Choroid plexus epithelial cell (primary cell): ENCODE measurements at places on chromosomes 4 and X.

- no peak for DNase-seq
Observed at GRCh38 chr4:105210916-105211315, 64.2 kb downstream of the TET2 start.

DNA sequence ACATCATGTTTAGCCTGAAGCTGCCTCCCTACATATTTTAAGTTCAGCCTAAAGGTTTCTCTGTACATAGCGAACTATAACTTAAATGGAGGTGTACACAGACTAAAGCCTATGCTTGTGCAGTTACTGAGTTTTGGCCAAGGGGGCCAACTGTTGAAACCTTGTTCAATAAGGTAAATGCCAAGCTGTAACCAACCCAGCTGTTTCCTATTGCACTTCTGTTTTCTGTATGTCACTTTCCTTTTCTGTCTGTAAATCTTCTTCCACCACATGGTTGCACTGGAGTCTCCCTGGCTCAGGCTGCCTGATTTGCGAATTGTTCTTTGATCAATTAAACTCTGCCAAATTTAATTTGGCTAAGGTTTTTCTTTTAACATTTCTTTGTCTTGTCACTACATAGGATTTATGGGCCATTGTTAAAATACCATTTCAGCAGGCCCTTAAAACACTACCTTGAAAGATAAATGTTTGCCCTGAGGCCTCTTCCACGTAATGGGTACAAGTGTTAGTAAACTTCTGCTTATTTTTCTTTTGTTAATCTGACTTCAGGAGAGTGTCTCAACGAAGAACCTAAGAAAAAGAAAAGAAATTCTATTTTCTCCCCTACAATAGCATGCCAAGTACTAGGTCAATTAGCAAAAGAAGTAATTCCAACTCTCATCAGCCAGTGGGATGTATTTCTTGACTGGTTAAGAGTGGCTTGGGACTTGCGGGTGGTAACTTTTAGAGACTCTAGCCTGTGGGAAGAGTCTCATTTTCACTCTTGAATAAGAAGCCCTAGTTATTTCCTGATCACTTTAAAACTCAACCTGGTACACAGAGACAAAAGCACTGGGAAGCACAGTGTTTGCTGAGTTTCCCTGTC is 45.7 kb upstream of the PRSS12 start:
- DNase-seq: no peak

DNA sequence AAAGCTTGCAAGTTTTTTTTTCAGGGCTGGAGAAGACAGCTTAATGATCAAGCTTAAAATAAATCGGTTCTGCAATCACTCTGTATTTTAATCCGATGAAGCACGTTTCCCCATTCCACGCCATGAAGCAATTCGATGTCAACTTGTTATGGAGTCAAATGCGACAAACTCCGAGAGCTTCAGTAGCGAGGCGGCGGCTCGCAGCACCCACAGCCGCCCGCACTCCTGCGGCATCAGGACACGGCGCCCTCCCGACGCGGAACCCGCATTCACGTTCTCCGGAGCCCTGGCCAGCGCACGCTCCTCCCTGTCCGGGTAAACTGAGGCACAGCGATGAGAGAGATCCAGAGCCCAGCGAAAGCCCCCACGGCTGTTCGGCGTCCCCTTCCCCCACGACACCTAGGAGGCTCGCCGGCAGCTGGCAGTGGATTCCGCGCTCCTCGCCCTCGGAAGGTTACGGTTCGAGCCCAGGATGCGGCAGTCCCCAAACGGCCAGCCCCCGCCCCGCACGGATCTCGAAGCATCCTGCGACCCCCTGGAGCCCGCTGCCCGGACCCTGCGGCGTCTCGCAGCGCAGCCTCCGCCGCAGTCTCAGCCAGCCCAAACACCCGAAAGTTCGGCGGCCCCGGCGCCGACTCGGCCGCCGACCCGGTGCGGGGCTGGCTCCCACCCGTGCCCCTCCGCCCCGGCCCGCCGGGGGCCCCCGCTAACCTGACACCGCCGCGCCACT is 507 bp downstream of the MFAP3L start:
- DNase-seq: peak; percentile 16

- DNase-seq: no peak
Observed at GRCh38 chr4:14225688-14226207, 598.2 kb upstream of the BOD1L1 start.

GRCh38 chr4:55172694-55173287 is 47.4 kb upstream of the KDR start:
- DNase-seq: peak; percentile 56

DNA sequence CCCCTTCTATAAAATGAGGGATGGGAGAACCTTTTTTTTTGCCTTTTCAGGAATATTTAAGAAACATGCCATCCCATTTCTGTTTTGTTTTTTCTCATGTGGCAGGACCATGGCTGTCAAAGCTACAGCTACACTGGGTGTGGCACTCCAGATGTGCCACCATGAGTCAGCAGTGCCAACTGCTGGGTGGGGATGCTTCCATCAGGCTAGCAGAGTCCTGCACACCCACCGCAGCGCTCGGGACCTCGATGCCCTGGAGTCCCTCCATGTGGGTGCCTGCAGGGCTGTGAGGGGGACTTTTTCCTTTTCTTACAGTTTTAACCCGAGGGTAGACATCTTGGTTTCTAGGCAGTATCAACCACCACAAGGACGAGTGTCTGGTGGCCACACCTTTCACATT is 352.6 kb downstream of the NR3C2 start:
- DNase-seq: no peak

- DNase-seq: no peak
Observed at GRCh38 chrX:104430742-104431119, 135.3 kb upstream of the IL1RAPL2 start.

- no peak for DNase-seq
Observed at GRCh38 chrX:111481896-111482295, 29.5 kb upstream of the SERTM2 start.

DNA sequence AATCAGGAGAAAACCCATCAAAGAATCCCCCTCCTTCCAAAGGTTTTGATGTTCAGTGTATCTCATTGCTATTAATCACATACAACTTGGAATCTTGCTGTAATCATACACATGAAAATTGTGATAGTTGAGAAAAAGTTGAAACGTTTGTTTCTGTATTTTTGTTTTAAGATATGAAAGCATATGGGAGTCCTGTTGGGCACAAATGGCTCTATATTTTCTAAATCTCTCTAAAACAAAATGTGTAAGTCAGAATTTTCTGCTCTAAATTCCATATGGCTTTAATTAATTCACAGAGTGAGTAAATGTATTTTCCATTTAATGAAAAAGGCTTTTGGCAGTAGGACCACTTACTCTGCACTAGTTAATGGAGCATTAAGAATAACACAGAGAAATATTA is 140.2 kb downstream of the MOSPD2 start:
- DNase-seq: no peak

DNA sequence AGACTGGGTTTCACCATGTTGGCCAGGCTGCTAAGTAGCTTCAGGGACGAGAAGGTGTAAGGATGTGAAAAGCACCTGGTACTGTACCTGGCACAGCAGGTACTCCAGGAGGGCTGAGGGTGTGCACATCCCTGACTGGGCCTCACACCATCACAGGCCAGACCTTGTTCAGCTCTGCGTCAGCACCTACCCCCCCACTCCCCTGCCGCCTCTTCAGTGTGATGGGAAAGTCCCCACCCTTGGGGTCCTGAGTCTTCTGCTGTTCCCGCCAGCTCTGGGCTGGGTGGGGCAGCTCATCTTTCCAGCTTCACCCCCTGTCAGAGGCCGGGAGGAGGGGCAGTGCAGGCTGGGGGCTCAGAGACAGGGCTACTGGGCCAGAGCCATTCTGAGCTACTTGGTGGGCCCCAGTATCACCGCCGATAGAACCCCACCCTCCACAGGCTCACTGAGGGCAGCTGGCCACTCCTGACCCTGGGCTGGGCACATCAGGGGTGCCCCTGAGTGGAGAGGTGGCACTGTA is 6.7 kb upstream of the SH3BP2 start:
- no peak for DNase-seq

GRCh38 chr4:52957220-52957686 is 95.1 kb downstream of the RASL11B start:
- peak; percentile 56 for DNase-seq

DNA sequence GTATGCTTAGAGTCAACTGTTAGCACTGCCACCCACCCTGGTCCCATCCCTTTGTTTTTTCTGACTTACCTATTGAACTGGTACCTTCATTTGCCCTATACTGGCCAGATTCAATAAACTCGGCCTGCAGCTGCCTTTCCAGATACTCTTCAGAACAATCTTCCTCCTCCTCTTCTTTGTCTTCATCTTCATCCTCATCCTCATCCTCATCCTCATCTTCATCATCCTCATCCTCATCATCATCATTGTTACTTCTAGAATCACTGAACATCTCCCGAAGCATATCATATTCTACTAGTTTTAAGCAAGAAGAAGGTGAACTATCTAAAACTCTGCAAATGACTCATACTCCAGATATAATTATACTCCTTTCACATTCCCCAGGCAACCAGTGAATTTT is 14.9 kb downstream of the TAF7L start:
- no peak for DNase-seq

GRCh38 chr4:155612074-155612473 is 54.6 kb upstream of the GUCY1A1 start:
- DNase-seq: no peak

DNA sequence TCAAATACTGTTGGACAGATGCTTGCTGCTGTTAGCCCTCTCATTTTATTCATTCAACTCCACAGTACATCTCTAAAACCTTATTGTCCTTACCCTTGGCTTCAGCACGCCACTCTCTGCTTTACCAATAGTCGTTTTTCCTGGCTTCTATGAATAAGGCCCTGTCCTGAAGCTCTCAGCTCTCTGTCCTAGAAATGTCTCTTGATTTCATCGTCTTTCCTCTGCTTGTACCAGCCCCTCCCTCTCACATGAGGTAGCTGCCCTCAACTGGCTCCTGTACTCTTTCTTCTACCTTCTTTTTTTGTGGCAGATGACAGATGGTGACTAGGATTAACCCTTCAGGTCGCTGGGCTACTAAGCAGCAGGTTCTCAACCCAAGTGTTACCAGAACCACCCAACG is 11.4 kb downstream of the ADGRA3 start:
- no peak for DNase-seq

DNA sequence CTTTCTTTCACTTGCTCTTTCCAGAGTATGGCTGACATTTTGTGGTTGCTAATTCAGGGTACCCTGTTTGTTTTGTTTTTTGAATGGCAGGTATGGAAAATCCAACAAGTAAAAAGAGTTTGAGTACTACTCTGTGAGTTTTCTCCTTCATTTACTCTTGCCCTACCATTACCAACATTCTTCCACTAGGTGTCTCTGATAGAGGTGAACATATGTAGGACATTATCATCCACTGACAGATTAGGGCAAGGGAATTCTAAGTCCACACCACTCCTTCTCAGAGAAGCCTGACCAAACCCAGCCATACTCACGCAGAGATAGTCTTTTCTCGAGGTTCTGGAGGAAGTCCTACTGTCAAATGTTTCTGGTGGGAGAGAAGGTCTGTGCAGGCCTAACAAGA is 36.7 kb upstream of the HDAC8 start:
- peak; percentile 58 for DNase-seq

GRCh38 chr4:47386561-47387235 is 76.8 kb downstream of the COMMD8 start:
- DNase-seq: no peak

- no peak for DNase-seq
Observed at GRCh38 chr4:150090836-150091235, 12.6 kb downstream of the DCLK2 start.

DNA sequence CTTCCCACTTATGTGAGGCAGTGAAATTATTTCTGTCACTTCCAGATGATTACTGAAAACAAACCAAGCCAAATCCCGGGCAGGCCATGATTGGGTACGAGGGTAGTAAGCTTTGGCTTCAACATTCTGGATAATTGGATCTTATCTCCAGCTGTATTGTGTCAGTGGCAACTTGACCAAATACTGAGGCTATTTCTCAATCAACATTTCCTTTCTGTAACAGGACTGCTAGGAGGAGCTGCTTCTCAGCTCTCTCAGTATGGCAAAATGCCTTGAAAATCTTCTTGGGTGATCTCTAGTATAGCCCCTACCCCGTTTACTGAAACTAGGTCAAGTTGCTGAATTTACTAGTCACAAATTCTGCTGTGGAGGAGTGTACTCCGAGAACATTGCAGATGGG is 169.3 kb upstream of the FRMPD4 start:
- DNase-seq: peak; percentile 60

- no peak for DNase-seq
Observed at GRCh38 chrX:71250841-71251240, 3.1 kb downstream of the ZMYM3 start.

GRCh38 chr4:25100021-25100555 is 60.2 kb downstream of the SEPSECS start:
- DNase-seq: no peak

GRCh38 chr4:131137196-131137595 is 2011.9 kb upstream of the PCDH10 start:
- DNase-seq: no peak

- DNase-seq: no peak
Observed at GRCh38 chr4:134243742-134244713, 42.4 kb upstream of the PABPC4L start.

DNA sequence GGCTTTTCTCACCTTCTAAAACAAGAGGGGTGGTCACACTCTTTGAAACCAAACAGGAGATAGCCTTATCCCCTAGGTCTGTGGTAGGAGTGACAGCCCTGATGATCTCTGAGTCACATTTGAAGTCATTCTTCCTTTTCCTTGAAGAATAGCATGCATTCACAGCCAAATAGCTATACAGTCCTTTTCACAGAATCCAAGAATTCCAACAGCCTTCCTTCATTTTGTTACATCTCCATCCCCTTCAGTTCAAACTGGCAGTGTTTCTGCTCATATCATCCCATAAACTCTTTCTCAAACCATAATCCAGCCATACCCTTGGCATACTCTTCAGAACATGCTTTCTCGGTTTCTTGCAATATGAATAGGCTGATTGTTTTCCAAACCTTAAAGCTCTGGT is 33.3 kb upstream of the TMEM184C start:
- no peak for DNase-seq

GRCh38 chr4:102815981-102816380 is 11.4 kb downstream of the UBE2D3 start:
- peak; percentile 81 for DNase-seq

GRCh38 chr4:168279556-168279955 is 39.0 kb downstream of the DDX60 start:
- DNase-seq: no peak

DNA sequence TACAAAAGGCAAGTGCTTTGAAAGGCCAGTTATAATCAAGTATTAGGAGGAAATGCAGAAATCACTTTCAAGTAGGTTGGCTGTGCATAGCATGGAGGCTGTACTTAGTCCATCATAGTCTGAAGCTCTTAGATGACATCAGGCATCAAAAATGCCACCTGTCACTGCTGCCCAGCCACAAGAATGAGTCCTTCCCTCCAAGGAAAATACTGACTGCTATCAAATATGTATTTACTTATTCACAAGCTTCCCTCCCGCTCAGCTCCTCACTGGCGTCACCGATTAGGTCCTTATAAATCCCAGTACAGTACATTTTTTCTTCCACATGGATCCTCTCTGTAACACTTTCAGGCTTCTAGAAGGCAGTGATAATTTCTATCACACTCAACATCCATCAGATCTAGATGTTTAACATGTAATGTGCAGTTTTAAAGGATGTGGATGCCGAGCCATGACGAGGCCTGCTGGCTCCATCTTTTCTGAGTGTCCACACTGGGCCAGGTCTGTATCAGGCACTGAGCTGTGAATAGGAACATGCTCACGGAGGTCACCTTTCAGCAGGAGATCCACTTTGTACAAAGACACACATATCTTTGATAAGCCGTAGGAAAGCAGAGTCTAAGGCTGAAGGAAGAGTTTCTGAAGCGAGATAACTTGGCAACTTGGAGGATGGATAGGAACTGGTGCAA is 121.9 kb downstream of the PALLD start:
- peak; percentile 68 for DNase-seq
